Motor neuron (in vitro differentiated cells): ENCODE measurements at places on chromosomes 2 and 18.
A peak's percentile ranks its signal among the peaks of the same experiment; 100 is the strongest.

GRCh38 chr18:24270937-24271380 is 126.7 kb downstream of the OSBPL1A start:
- peak; percentile 14 for ATAC-seq

GRCh38 chr2:190551928-190552327 is 17.4 kb upstream of the NEMP2 start:
- ATAC-seq, result no peak

DNA sequence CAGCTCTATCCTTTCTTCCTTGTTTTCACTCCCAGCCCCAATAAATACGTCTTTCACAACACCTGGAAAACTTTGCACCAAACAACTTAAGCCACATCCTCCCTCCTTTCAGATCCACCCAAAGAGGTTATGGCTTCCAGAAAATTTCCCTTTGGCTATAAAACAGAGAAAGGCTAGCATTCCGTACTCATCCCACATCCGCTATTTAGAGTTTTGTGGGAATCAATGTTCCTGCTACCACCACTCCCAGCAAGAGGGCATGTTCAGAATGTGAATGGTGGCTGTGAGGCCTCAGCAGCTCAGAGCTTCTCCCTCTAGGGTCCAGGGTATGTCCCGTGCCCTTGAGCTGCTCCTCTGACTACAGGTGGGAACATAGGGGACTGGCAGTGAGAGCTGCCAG is 214.6 kb downstream of the NCK2 start:
- no peak for ATAC-seq

- ATAC-seq, result no peak
Measured at GRCh38 chr2:197273485-197273884, 37.1 kb downstream of the ANKRD44 start.

- no peak for ATAC-seq
Measured at GRCh38 chr2:172446474-172447063, 19.2 kb downstream of the ITGA6 start.

GRCh38 chr2:62313449-62314227 is 117.7 kb downstream of the B3GNT2 start:
- no peak for ATAC-seq

- ATAC-seq, result no peak
Measured at GRCh38 chr2:84474176-84474575, 15.1 kb upstream of the SUCLG1 start.

GRCh38 chr2:15982285-15983044 is 42.1 kb downstream of the MYCN start:
- peak; percentile 20 for ATAC-seq

GRCh38 chr2:6644261-6644660 is 221.4 kb downstream of the CMPK2 start:
- no peak for ATAC-seq

GRCh38 chr2:148642112-148642744 is 2.3 kb upstream of the EPC2 start:
- ATAC-seq, result no peak

DNA sequence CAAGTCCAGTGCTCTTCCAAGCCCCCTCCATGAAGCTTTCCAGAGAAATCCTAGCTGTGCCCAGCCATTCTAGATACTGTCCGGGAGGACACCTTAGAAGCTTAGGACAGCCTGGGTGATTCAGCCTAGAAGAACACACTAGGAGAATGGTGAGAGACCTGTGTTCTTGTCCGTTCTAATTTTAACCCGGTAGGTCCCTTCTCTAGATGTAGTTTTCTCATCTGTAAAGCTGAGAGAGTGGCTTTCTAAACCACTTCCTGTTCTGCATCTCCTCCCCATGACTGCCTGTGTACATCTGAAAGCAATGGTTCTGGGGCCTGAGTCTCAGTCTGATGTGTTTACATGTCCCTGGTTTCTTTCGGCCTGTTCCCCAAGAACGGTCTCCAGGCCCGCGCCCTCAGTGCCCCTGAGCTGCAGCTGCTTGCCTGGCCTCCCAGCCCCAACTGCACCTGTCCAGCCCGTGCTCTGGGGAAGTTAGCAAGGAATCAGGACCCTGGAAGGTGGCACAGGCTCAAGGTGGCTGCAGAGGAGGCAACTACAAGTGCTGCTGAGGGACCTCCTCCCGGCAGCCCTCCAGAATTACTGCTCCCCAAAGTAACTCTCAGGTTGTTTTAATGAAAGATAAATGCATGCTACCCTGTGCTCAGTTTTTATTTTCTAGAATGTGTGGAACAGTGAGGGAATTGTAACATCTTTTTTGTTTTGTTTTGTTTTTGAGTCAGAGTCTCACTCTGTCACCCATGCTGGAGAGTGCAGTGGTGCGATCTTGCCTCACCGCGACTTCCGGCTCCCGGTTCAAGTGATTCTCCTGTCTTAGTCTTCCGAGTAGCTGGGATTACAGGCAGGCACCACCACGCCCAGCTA is 105.9 kb downstream of the LBH start:
- no peak for ATAC-seq

GRCh38 chr2:236758406-236758805 is 188.8 kb downstream of the ACKR3 start:
- ATAC-seq, result no peak

- no peak for ATAC-seq
Measured at GRCh38 chr2:9668687-9669345, 38.0 kb upstream of the YWHAQ start.

- peak; percentile 38 for ATAC-seq
Measured at GRCh38 chr2:31324016-31324633, 90.2 kb downstream of the EHD3 start.

DNA sequence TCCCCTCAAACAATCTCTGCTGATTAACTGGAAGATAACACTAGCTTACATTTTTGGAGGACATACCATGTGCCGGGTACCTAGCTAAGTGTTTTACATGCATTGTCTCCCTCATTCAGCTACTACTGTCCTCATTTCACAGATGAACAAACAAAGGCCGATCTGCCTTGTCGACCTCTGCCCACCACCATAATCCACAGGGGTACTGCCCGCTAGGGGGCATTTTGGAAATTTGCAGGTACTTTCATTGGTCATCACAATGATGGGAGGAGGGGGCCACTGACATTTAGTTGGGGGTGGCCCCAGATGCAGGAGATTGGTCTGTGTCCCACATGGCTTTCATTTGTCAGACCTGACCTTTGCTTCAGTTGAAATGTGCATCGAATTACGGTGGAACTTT is 3.9 kb upstream of the TMEM163 start:
- ATAC-seq, result no peak

DNA sequence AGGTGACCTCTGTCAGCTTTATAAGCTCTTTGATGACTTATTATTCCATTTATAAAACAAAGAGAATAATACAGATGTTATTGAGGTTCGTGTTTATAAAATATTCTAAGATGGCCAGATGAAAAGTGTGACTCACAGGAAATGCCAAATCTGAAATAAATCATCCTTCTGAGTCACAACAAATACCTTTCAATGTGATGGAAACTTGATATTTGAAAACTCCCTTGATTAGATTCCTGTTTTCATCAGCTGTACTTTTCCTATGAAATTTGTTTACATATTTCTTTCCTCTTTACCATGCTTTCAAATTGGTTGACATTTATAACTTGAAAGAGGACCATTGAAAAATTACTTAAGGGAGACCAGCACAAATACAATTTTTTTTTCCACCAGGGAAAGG is 30.6 kb upstream of the PPP1R1C start:
- no peak for ATAC-seq

DNA sequence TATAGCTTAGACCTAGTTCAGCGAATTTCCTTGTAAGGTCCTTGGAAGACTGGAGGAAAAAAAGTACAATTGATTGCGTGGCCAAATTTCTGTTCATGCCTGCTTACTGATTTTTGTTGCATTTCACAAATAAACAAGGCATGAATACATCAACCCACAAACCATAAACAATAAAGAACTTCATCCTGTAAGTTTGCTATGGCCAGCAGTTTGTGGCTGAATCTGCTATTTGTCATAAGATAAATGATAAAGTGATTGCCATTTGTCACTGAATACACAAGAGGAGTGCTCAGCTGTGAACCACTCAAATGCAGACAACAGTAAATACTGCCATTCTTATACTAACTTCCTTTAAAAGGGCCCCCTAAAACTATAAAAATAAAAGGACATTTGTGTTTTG is 259.5 kb downstream of the CCDC178 start:
- no peak for ATAC-seq

GRCh38 chr18:56257205-56257604 is 381.2 kb downstream of the TXNL1 start:
- peak; percentile 98 for ATAC-seq

- peak; percentile 46 for ATAC-seq
Measured at GRCh38 chr2:191892391-191892790, 45.5 kb upstream of the CAVIN2 start.

GRCh38 chr18:2641638-2642037 is 13.9 kb upstream of the SMCHD1 start:
- no peak for ATAC-seq

DNA sequence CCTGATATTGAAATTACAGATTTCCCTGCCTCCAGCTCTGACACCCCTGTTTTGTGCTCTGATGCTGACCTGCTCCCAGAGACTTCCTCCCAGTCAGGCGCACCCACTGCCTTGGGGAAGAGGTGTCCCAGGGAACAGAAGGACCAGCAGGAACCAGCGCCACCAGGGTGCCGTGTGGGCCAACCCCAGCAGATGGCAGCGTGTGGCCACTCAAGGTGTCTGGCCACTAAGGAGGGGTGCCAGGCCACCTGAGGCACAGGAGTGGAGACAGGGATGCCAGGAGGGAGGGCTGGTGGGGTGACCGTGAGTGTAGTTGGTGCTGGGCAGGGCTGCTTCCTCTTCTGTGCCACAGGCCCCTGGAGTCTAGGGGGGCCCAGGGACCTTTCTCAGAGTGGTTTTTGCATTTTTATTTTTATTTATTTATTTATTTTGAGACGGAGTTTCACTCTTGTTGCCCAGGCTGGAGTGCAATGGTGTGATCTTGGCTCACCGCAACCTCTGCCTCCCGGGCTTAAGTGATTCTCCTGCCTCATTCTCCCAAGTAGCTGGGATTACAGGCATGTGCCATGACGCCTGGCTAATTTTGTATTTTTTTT is 56.0 kb downstream of the TEX44 start:
- ATAC-seq, result peak; percentile 97

- ATAC-seq, result no peak
Measured at GRCh38 chr18:48799724-48800315, 150.9 kb downstream of the SMAD7 start.
